ENCODE measurements at places on chromosomes 1 and 21.

- DNase-seq, result no peak
Observed at GRCh38 chr21:44927259-44927586, 6.5 kb upstream of the ITGB2 start.

DNA sequence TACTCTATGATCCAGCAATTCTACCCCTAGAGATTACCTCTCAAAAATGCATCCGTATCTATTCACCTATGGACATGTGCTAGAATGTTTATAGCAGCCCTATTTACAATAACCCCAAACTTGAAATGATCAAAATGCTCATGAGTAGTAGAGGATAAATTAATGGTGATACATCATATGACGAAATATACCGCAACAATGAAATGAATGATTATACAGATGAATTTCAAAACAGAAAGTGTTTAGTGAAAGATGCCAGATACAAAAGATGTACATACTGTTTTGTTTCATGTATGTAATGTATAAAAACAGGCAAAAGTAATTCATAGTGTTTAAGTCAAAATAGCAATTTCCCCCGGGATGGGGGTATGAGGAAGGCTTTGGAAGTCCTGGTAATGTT lies 91.0 kb upstream of the CD55 start:
- DNase-seq, result no peak

DNA sequence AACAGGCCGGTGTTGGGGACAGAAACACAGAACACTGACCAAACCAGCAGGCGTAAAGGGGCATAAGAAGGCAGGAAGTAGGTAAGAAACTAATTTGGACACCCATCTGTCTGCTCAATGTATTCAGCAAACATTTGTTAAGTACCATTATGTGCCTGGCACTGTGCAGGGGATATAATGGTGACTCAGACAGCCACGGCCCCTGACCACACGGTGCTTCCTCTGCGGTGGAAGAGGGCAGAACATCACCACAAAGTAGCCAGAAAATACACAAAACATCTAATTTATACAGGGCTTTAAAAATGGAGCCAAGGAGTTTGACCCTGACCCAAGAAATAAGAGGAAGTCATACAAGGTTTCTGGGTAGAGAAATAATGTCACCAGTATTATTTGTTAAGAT lies 12.9 kb downstream of the DNAJC11 start:
- DNase-seq, result no peak

DNA sequence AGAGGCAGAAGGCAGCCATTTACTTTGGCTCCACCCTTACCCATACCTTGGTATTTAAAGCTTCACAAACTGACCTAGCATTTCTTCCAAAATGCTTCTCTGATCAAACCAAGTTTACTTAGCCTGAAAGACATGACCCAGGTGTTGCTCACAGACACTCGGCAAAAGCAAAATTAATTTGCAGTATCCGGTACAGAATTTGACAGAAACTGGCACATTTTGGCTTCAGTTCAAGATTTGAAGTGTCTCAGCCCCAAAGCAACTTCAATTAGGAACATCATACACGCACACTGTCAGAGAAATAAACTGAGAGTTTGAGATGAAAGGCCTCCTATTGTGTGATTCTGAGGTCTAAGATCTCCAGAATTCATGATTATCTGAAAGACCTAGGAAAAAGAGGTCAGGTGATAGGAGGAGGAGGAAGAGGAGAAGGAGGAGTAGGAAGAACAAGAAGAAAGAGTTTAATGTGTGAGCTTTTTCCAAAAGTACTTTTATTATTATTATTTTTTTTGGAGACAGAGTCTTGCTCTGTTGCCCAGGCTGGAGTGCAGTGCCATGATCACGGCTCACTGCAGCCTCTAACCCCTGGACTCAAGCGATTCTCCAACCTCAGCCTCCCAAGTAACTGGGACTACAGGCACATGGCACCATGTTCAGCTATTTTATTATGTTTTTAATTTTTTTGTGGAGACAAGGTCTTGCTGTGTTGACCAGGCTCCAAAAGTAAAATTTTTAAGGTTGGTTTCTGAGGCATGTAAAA lies 143.6 kb downstream of the SLC45A1 start:
- DNase-seq, result peak; percentile 19

- DNase-seq, result no peak
Observed at GRCh38 chr1:21854090-21854750, 42.2 kb downstream of the LDLRAD2 start.

Measured in naive thymus-derived CD8-positive, alpha-beta T cell (primary cell).